Fibroblast of skin of left biceps (primary cell): ENCODE measurements at places on chromosomes 3 and 15.

DNA sequence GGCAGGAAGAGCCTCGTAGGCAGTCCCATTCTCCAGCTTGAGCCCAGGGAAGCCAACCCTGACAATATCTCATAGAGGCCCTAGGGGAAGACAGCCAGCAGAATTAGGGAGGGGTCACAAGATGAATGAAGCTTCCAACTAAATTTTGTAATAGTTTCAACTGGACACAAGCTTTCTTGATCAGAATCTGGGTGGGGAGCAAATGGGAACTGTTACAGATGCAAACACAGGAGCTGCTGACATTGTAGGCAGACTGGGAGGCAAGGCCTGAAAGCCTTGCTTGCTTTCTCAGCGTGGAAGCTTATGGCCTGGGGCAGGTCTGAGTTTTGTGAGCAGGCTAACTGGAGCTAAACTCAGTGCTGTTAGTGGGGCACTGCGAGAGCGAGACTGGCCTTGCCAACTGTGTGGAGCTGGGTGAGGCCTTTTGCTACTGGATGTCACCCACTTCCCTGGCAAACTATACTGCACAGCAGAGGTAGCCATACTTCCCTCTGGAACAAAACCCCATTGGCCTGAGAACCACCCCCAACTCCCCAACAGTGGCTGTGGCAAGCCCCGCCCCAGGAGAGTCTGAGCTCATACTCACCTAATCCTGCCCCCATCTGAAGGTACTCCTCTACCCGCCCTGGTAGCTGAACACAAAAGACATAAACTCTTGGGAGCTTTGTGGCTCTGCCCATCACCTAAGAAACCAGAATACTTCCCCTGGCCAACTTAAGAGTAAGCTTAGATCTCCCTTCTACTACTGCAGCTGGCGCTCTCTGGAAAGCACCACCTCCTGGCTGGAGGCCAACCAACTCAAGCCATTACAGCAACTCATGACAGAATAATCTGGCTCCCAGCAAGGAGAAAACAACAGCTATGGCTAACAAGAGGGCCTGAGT lies 42.9 kb downstream of the CFAP20DC start:
- no peak for DNase-seq

DNA sequence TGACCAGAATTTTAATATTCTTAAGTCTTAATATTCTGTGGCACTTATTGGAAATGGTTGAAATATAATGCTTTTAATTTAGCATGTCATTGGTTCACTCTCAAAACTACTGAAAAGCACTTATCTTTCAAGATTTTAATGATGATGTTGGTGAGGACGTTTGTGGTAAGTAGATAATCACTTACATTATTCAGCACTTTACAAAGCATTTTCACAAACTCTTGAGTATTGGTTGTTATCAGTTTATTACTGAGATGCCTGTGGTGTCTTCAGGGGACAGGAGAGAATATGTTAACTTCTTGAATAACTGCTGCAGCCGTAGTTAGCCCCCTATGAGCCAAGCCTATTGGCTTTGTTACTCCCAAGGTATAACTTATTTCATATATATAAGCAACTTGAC lies 15.2 kb downstream of the TGFBR2 start:
- no peak for DNase-seq

DNA sequence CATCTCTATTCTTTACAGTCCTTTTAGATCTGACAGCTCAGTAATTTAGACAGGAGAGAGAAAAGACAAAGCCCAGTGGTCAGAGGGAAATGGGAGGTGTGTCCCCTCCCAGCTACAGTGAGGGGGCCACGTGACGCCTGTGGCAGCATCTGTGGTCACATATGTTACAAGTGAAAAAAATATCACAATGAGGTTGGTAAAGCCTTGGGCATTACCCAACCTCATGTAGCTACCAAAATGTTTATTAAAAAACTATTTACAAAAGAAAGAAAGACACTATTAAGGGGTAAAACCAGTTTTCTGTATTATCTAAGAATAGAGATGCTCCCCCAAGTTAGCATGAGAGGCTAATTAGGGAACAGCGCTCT lies 42.9 kb upstream of the PLCL2 start:
- no peak for DNase-seq

- no peak for DNase-seq
Measured at GRCh38 chr3:78924711-78925110, 843.1 kb downstream of the ROBO1 start.

GRCh38 chr3:42269647-42270046 lies 3.7 kb upstream of the CCK start:
- no peak for DNase-seq

- DNase-seq: no peak
Measured at GRCh38 chr15:51731549-51732267, 5.7 kb downstream of the LYSMD2 start.

DNA sequence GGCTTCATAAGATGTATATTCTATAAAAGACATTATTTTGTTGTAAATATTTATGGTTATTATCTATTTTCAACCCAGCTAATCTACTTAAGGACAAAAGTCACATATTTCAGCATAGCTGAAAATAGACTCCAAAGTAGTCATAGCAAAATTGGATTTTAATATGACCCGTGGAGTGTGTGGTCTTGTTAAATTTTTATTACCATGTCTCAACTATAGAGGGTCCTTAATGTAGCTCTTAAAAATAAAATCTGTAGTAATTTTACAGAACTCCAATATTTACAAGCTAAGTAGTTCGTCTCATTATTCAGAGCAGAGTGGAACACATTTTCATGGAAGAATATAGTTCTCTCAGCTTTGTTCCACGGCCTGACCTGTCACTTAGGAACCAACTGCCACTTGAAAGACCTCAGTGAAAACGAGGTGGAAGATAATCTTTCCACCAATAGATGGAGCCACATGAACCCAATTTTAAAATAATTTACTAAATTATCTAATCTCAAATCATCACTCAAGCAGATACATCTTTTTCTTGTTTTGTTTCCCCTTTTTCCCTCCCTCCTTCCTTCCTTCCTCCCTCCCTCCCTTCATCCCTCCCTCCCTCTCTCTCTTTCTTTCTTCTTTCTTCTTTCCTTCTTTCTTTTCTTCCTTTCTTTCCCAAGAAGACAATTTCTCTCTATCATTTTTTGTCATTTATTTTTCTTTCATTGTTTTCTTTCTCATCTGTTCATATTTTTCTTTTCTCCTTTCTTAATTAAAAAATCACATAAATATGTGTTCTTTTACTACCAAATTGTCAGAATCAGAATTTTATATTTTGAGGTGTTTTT lies 97.2 kb downstream of the CLDN1 start:
- DNase-seq: no peak

DNA sequence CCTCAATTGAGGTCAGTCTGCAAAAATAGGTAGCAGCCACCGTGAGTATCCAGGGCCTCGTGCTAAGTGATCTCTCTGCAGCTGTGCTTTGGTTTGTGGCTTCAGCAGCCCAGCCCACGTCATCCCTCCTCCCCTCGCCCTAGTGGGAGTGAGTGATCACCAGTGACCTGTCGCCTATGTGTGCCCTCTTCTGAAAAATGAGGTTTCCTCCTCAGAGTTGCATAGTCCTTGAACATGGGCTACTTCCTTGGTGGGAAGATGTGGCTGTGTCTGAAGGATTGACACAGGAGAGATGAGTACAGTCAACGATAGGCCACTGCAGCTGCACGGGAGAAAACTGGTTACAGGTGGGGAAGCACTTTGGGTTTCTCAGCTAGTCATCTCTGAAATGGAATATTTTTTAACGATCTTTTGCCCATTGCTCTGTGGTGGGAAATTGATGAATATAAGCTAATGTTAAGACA lies 144.8 kb upstream of the BHLHE40 start:
- no peak for DNase-seq

GRCh38 chr3:181009225-181009624 lies 19.7 kb upstream of the DNAJC19 start:
- DNase-seq: no peak

DNA sequence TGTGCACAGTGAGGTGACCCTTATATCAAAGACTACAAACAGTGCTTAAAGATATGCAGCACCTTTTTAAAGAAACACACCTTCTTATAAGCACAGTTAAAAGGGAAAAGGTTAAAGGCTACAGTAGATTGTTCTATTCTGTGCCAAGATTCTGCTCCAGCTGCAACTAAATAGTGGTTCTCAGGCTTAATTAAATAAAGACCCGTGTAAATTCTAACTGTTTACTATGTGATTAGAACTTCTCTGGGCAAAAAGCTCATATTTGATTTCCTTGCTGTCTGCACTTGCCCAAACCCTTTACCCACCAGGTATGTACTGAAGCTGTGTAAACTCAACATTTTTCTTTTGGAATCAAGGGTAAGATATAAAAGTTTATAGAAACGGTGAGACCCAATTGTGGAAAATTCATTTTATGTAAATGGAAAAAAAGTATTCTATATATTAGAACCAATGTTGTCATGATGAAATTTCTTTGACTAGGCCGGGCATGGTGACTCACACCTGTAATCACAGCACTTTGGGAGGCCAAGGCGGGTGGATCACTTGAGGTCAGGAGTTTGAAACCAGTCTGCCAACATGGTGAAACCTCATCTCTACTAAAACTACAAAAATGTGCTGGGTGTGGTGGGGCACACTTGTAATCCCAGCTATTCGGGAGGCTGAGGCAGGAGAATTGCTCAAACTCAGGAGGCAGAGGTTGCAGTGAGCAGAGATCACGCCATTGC lies 230.6 kb downstream of the MECOM start:
- no peak for DNase-seq

DNA sequence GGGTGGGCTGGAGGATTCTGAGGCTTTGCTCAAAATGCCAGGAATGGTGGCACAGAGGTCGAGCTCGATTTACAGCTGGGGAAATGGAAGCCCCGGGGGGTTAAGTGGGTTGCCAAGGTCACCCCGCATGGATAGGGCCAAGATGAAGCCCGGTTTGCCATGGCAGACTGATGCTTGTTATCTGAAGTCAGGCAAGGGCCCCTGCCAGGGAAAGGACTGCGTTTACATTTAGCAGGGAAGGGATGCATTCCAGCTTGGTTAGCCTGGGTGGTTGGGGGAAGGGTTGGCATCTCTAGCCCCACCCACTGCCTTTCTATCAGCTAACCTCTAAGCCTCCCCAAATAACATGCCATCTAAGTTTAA lies 79.0 kb downstream of the RPLP1 start:
- DNase-seq: no peak

GRCh38 chr3:190097617-190098016 lies 23.1 kb downstream of the P3H2 start:
- DNase-seq: no peak

GRCh38 chr3:54717506-54717905 lies 210.4 kb downstream of the LRTM1 start:
- DNase-seq: no peak

- DNase-seq: no peak
Measured at GRCh38 chr3:152281133-152281713, 12.5 kb downstream of the MBNL1 start.

- no peak for DNase-seq
Measured at GRCh38 chr3:188049606-188050530, 104.1 kb upstream of the LPP start.

DNA sequence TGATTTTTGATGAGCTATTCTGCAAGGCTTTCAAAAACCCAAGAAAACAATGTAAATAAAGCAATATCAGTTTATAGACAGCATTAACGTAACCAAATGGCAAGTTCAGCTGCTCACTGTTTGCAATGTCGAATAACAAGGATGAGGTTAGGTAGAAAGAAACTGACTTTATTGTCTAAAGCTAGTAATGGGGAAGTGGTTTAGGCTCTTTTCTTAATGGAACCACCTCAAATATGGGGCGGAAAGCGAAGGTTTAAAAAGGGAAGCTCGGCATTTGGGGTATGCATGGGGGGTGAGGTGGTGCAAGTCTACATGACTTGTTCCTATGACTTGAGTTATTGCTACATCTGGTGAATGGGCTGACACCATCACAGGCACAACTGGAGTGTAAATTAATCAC lies 1060.2 kb downstream of the NSUN3 start:
- DNase-seq: no peak

GRCh38 chr3:135041601-135042000 lies 246.5 kb downstream of the EPHB1 start:
- no peak for DNase-seq

DNA sequence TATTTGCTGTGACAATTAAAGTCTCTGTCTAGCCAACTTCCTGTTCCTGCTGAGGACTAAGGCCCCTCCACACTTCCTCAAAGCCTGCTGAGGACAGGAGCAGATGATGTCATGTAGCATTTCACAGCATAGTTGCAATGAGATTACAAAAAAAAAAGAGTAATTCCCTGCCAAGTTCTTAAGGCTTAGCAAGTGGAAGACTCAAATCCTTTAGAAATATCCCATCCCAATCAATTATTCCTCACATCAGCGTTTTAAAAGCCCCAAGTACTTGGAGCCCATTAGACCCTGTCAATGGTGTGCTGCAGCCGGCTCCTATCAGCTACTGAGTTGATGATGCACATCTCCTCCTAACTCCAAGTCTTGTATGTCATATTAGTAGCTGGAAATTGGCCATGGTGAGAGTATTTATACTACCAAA lies 51.7 kb downstream of the TRANK1 start:
- peak; percentile 33 for DNase-seq

DNA sequence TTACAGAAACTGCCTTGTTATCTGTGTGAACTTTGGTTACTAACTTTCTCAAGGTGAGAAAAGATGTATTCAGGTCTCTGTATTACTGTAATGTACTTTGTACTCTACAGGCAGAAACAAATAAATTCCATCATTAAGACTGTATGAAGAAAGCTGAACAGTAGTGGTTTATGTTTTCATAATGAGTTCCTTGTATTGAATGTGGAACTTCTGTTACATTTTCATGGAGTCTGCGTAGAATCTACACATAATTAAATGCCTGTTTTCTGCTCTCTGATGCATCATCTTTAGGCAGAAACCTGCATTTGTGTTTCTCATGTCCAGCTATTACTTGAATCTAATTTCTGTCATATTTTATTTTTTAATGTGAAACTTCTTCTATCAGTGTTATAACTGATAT lies 302.8 kb downstream of the NLGN1 start:
- no peak for DNase-seq

- DNase-seq: no peak
Measured at GRCh38 chr3:4709341-4709740, 216.2 kb downstream of the ITPR1 start.

DNA sequence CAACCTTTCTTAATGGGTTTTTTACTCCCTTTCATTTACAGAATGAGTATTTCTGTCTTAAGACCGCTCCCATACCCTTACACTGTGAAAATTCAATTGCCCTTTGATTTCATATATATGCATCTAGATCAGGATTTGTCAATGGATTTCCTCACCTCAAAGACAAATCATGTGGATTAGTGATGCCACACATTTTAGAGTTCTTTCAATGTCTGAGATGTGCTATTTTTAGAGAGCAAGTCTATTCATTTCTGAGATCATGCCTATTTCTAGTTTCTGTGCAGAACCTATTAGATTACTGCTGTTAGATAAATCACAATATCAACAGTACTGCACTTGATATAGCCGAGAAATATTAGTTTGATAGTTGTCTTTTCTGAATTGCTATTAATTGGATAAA lies 137.3 kb downstream of the GABRB3 start:
- DNase-seq: no peak

DNA sequence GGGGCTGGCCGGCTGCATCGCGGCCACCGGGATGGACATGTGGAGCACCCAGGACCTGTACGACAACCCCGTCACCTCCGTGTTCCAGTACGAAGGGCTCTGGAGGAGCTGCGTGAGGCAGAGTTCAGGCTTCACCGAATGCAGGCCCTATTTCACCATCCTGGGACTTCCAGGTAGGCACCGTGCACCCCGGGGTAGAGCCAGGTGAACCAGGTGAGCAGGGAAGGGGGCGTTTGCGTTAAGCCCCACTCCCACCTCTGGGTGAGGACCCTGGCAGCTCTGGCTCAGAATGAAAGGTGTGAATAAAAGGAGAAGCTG lies 267 bp downstream of the CLDN18 start:
- DNase-seq: no peak
